ENCODE measurements at places on chromosomes 2 and 18.

GRCh38 chr2:200301953-200302858 is 4.3 kb upstream of the SPATS2L start:
- no peak for DNase-seq

- no peak for DNase-seq
Observed at GRCh38 chr2:3482363-3482821, 36.9 kb downstream of the ADI1 start.

DNA sequence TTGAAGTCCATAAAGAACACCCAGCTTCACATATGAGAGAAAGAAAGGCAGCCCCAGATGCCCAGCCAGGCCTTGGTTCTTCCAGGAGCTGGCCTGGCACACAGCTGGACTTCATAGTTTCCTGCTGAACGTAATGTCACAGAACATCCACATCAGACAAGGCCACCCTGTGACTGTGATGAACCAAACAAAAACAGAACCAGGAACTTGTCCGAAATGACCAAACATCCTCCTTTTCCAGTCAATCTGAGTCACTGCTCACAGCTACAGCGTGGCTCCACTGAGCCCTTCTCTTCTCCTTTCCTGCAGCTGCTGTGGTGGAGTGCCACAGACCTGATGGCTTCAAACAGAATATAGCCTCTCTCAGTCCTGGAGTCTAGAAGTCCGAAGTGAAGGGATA is 45.4 kb upstream of the PAPOLG start:
- no peak for DNase-seq

GRCh38 chr2:121159291-121160071 is 125.5 kb downstream of the TFCP2L1 start:
- no peak for DNase-seq

GRCh38 chr2:73987109-73987947 is 2.6 kb downstream of the TET3 start:
- no peak for DNase-seq

DNA sequence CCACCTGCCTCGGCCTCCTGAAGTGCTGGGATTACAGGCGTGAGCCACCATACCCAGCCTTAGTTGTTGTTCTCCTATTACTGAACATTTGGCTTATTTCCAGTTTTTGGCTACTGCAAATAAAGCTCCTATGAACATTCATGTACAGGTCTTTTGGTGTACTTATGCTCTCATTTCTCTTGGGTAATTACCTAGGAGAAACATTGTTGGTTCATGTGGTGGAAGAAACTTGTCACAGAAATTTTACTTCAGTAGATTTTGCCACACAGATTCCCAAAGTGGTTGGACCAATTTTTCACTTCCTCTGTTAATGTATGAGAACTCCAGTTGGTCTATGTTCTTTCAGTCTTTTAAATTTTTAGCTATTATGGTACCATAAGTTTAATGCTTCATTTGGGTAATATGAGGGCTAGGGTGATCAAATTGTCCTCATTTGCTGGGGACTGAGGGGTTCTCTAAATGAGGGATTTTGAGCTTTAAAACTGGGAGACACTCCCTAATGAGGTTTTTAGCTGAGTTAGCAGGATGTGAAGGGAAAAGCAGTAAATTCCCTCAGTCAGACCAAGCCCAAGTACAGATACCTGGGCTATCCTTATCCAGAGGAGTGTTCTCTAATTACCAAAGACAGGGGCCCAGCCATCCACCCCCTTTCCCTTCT is 33.9 kb downstream of the MTA3 start:
- no peak for DNase-seq

GRCh38 chr18:80067321-80067720 is 33.1 kb downstream of the RBFA start:
- no peak for DNase-seq

DNA sequence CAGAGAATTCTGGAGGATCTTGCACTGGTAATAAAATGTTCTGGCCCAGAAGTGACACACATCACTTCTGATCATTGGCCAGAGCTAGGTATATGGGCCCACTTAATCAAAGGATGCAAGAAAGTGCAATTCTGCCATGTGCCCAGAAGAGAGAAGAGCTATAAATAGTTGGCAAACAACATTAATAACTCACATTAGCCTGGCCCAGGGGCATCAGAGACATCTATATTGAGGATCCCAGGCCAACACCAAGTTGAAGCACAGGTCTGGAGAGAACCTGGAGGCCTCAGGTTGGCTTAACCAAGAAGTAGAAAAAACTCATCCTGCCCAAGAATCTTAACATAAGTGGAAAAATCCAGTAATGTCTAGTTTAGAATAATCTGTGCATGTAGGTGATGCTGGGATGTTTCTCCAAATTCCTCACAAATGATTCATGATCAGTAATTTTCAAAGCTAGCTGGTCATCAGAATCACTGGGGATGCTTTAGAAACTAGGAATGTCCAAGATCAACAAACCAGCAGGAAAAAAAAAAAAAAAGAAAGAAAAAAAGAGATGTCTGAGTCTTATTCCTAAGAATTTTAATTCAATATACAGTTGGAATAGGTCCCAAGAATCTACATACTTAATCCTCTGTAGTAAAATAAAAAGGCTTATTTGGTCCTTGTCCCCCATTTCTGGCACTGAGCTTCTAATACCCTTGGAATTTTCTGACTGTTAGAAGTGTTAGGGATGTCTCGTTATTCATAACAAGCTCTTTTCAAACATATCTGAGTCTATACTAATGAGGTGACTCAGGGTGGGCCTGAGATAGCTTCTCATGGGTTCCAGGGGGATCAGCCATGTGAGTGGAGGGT is 35.0 kb upstream of the EVA1A start:
- no peak for DNase-seq

- no peak for DNase-seq
Observed at GRCh38 chr2:206783718-206784117, 18.3 kb downstream of the FASTKD2 start.

DNA sequence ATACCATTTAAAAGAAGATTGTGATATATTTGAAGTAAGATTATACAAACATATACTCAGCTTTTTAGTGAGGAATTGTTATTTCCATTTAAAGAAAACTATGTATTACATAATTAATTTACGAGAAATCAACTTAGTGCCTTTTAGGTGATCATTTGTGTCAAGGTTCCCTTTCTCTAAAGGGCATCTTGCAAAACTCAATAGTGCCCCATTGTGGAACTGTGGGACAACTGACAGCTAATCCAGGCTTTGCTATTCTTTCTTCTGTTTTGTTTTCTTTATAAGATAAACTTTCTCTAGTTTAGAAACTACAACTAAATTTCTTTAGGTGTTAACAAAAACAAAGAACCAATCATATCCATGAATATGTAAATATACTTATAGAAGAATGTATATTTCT is 24.3 kb upstream of the VIT start:
- DNase-seq, result no peak

DNA sequence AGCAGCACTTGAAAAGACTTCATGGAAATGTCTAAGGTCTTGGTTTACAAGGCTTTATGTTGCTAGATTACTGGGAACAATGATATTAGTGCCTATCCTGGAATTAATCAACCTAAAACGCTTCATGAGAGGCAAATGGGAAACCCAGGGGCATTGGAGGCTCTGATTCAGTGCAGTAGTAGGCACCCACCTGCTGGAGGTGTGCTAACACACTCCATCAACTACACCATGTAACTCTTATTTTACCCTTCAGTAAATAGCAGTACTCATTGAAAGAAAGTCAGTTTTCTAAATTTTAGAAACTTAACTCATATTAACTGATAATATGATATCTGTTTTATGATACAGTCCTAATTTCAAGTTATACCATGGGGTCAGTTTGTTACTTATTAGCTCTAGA is 17.4 kb upstream of the HNRNPA3 start:
- no peak for DNase-seq

DNA sequence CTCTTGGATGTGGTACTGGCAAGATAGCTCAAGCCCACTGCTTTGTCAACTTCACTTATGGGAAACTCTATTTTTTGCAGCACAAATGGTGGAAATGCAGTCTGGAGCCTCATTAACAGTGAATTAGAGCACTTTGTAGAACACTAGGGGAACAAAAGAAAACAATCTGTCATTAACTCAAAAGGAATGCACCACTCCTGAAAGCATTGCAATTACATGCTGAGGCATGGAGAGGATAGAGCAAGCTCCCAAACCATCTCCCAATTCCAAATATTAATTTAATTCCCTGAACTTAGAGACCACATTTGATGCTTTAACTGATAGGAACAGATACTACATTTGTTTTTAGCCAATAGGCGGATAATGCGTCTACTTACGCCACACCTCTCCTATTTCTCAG is 32.8 kb upstream of the TANC1 start:
- no peak for DNase-seq

GRCh38 chr18:21663578-21663977 is 41.0 kb downstream of the ABHD3 start:
- DNase-seq, result no peak

- DNase-seq, result no peak
Observed at GRCh38 chr2:113064898-113065297, 2.9 kb upstream of the IL1F10 start.

- no peak for DNase-seq
Observed at GRCh38 chr2:163246135-163246534, 407.6 kb upstream of the KCNH7 start.

All from thoracic aorta (tissue), 2 donors.